Suppressor macrophage treated with lipopolysaccharide for 1 hour (primary cell): ENCODE measurements at places on chromosomes 6 and 20.

GRCh38 chr6:10180138-10181074 is 234.5 kb downstream of the TFAP2A start:
- DNase-seq = no peak

DNA sequence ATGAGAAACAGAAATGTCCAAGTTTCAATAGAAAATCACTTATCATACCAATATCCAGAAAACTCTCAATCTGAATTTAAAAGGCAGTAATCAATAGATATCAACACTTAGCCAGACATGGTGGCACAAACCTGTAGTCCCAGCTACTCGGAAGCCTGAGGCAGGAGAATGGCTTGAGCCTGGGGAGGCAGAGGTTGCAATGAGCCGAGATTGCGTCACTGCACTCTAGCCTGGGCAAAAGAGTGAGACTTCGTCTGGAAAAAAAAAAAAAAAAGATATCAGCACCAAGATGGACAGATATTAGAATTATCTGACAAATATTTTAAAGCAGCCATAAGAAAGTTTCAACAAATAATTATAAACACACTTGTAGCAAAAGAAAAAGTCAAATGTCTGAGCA is 47.0 kb downstream of the TCP11 start:
- DNase-seq = no peak

DNA sequence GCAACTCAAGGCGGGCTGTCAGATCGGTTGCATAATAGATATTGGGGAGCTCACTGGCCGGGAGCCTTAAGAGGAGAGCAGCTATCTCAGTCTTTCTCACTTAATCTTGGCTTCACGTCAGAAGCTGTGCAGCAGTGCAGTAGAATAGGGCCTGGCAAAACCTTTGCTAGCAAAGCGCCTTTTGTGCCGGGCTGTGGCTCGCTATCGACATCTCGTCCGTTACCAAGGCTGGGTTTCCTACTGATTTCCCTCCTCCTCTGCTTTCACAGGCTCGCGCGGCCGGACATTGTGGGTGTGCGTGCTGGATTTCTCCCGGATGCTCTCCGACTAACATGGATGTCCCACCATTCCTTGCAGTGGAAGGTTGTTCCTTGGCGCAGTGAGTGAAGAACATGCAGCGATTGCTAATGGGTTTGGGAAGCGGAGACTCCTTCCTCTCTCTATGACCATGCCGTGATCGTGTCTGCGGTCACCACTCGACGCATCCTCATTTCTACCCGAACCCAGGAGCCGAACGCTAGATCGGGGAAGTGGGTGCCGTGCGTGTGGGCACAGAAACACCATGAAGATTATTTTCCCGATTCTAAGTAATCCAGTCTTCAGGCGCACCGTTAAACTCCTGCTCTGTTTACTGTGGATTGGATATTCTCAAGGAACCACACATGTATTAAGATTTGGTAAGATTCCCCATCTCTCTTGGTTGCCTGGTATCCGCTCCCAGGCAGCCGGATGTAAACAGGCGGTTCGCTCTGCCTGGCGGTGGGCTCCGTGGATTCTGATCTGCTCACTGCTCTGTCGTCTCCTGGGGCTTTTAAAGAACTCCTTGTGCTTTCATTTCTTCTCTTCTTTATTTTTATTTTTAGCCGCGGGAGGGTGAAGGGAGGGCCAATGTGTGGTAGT is 5.5 kb downstream of the GRIK2 start:
- DNase-seq = no peak

DNA sequence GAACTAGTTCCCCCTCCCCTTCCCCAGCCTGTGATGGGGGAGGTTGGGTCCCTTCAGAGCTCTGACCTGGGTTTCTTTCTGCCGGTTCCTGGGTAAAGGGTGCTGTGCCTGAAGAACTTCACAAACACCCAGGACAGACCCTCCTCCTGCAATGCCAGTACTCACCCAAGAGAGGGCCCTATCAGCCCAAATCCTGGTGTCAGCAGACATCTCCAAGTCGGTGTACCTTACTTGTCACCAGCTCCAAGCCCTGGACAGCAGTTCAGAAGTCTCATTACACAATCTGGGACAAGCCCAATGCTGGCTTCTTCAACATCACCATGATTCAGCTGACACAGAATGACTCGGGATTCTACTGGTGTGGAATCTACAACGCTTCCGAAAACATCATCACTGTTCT is 467 bp downstream of the TREML4 start:
- DNase-seq = peak; percentile 83

GRCh38 chr6:104639668-104640067 is 220.1 kb downstream of the HACE1 start:
- DNase-seq = peak; percentile 59

GRCh38 chr6:163620670-163621330 is 206.3 kb downstream of the QKI start:
- no peak for DNase-seq

DNA sequence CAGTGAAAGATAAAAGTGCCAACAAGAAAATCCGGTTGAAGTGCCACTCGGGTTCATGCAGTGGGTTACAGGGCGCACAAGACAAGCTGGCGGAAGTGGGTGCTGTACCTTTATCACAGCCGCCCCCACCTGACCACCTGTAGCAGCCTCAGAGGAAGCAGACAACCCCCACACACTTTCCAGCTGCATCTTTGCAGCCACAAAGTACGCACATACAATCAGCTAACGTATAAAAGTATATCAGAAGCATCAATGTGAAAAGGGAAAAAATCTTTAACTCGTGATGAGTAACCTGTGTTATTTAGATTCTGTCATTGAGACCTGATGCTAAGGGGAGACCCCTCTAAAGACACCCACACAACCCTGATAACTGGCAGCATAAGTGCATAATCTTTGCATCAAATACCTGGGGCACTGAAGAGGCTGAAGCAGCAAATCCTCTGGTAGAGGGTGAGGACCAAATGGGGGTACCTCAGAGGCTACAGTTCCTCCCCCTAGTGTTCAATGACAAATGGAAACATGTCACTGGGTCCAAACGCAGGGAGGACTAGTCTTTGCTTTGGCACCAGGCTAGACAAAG is 22.1 kb downstream of the BACH2 start:
- DNase-seq = no peak

GRCh38 chr6:125781314-125781868 is 9.4 kb upstream of the NCOA7 start:
- DNase-seq = no peak
